ENCODE measurements at places on chromosomes 5 and 9. TPM values are rescaled to one million over a fixed set of nuclear protein-coding genes. Genes with fewer than 3 reads are reported as not detected.

SPACA9 gene
- 14.0 TPM for total RNA-seq

DEPDC1B gene
- 0.36 TPM for total RNA-seq

PDGFRB gene
- total RNA-seq = 79.2 TPM

ANKRD20A1 gene
- total RNA-seq = 0.54 TPM

- no peak overlapping the region for H3K4me3 ChIP-seq
- DNase-seq = no peak
- H3K27me3 ChIP-seq = no peaks in the 10 kb centered on the region
- no peak overlapping the region for H3K27ac ChIP-seq
- H3K4me1 ChIP-seq = no peaks in the 10 kb centered on the region
Observed at GRCh38 chr9:100759215-100759614, 181.3 kb downstream of the CAVIN4 start.

GRCh38 chr5:134088994-134089560 is 25.4 kb upstream of the TCF7 start:
- H3K4me1 ChIP-seq = no peaks in the 10 kb centered on the region
- no peak for DNase-seq
- H3K36me3 ChIP-seq = no peaks in the 10 kb centered on the region

GRCh38 chr5:3738919-3739318 is 143.3 kb downstream of the IRX1 start:
- H3K27me3 ChIP-seq = no peaks in the 10 kb centered on the region
- H3K27ac ChIP-seq = no peak overlapping the region
- H3K36me3 ChIP-seq = no peaks in the 10 kb centered on the region
- no peak overlapping the region for H3K4me3 ChIP-seq
- no peak for DNase-seq

DNA sequence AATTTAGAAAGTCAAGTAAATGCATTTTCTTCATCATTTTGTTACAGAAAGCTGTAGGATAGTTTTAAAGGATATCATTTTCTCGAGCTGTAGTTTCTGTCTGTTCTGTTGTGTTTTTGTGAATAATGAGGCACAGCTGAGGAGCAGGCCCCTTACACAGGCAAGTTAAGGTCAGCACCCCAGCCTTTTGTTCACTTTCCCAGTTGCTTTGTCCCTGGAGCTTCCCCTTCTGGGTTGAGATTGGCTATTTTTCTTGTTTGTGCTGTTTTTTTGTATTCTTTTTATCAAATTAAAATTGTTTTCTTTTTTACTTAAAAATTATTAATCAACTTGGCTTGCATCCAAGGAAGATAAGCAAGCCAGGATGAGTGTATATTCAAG is 213.8 kb upstream of the ACTBL2 start:
- H3K4me3 ChIP-seq = no peak overlapping the region
- no peak for DNase-seq
- H3K27ac ChIP-seq = no peak overlapping the region

DNA sequence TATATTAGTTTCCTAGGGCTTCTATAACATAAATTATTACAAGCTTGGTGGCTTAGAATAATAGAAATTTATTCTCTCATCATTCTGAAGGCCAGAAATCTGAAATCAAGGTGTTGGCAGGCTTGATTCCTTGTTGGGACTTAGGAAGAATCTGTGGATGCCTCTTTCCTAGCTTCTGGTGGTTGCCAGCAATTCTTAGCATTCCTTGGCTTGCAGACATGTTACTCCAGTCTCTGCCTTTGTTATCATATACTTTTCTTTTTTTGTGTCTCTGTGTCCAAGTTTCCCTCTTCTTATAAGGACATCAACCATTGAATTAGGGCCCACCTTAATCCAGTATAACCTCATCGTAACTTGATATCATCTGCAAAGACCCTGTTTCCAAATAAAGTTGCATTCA is 31.4 kb downstream of the CTNNA1 start:
- no peaks in the 10 kb centered on the region for H3K27me3 ChIP-seq
- peaks cover 8% of the 10 kb centered on the region for H3K4me1 ChIP-seq
- peak overlapping the region; percentile 25 for H3K27ac ChIP-seq
- DNase-seq = no peak

DNA sequence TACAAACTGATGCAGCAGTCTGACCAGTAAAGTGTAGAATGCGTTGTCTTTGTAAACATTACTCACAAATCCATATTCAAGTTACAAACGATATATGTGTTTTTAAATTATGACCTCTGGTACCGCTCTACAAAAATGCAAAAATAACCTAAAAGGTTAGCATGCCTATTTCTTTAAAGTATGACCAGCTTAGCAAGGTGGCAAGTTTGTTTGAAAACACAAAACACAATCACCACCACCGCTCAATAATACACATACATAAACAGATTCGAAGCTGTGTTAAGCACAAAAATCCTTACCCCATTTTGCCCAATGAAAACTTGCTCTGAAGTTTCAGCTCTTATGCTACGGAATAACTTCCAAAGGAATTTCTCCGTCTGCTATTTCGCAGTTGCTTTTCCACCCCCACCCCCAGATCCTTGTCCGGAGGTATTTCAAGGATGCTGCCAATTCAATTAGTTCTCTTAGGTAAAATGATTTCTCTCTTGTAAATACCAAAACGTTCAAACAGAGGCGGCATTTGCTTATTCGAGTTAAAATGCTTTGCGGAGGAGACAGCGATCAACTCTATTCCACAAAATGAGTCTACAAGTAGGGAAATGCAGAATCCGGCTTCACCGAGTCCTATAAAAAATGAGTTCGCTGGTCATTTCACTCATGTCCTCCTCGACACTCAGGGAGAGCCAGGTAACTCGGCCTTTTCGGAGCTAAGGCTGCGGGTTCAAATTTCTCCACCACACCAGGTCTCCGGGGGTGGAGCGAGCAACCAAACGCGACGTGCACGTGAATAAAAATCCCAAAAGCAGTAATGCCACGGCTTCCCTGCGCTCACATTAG is 1.2 kb downstream of the HOMER1 start:
- no peaks in the 10 kb centered on the region for H3K36me3 ChIP-seq
- H3K27ac ChIP-seq = peak overlapping the region; percentile 100
- peak overlapping the region; percentile 83 for H3K4me3 ChIP-seq
- no peaks in the 10 kb centered on the region for H3K27me3 ChIP-seq
- DNase-seq = no peak

- no peak overlapping the region for H3K27ac ChIP-seq
- H3K36me3 ChIP-seq = no peaks in the 10 kb centered on the region
- H3K4me3 ChIP-seq = no peak overlapping the region
- no peak for DNase-seq
- no peaks in the 10 kb centered on the region for H3K27me3 ChIP-seq
- peaks cover 23% of the 10 kb centered on the region for H3K4me1 ChIP-seq
Observed at GRCh38 chr5:78288246-78288645, 6.3 kb downstream of the AP3B1 start.

DNA sequence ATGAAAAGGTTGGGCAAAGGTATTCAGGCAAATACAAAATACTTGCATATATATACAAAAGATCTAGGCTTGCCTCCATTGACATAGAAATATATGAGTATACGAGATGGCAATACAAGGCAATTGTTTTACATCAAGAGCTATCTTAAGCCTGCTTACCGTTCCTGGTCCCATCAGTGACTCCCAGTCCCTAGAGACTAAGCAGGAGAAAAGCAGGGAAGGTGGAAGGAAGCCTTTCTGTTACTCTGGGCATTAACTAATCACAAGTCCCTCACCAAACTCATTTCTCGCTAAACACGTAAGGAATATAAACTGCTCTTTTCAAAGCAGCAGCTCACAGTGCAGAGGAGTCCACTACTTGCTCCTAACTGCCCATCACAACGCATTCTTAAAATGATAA is 125.2 kb downstream of the ZNF608 start:
- H3K4me3 ChIP-seq = no peak overlapping the region
- no peaks in the 10 kb centered on the region for H3K27me3 ChIP-seq
- no peaks in the 10 kb centered on the region for H3K4me1 ChIP-seq
- DNase-seq = no peak
- H3K27ac ChIP-seq = no peak overlapping the region

GRCh38 chr9:137063311-137064026 is 6.9 kb downstream of the SAPCD2 start:
- no peaks in the 10 kb centered on the region for H3K36me3 ChIP-seq
- H3K27ac ChIP-seq = no peak overlapping the region
- no peak for DNase-seq
- peaks cover 13% of the 10 kb centered on the region for H3K27me3 ChIP-seq

DNA sequence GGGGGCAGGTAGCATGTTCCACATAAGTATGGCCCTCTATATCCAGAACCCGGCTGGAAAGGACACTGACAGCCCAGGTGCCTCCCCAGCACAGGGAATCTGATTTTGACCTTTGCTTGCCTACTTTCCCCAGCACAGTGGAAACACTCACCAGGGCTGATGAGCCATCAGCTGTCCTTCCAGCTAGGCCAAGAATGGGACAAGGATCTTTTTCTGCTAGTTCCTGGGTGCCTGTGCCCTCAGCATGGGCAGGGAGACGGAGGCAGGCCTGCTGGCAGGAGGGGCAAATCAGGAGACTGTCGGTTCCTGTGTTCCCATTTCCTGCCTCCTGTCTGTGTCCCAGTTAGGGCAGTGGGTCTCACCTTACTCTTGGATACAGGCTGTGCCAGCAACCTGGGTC is 1.1 kb downstream of the CYFIP2 start:
- H3K36me3 ChIP-seq = no peaks in the 10 kb centered on the region
- peaks cover 13% of the 10 kb centered on the region for H3K4me1 ChIP-seq
- H3K4me3 ChIP-seq = no peak overlapping the region
- H3K27me3 ChIP-seq = no peaks in the 10 kb centered on the region
- H3K27ac ChIP-seq = no peak overlapping the region

DNA sequence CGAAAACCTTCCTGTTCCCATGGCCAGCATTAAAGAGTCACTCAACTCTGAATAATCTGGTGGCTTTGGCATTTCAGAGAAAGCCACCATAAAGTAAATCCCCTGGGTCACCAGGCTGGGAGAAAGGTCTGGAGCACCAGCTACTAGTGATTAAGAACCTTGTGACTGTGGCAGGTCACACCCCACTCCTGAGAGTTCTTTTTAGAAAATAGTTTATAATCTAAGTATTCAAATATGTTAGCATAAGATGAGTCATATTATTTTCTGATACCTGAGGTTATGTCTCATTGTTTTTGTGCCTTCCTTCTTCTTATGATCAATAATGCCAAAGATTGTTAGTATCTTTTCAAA is 351.7 kb downstream of the ARRDC3 start:
- H3K36me3 ChIP-seq = no peaks in the 10 kb centered on the region
- H3K4me1 ChIP-seq = peaks cover 35% of the 10 kb centered on the region
- H3K27me3 ChIP-seq = no peaks in the 10 kb centered on the region
- DNase-seq = no peak
- H3K27ac ChIP-seq = no peak overlapping the region
